ENCODE measurements at places on chromosomes 1 and 21.

DNA sequence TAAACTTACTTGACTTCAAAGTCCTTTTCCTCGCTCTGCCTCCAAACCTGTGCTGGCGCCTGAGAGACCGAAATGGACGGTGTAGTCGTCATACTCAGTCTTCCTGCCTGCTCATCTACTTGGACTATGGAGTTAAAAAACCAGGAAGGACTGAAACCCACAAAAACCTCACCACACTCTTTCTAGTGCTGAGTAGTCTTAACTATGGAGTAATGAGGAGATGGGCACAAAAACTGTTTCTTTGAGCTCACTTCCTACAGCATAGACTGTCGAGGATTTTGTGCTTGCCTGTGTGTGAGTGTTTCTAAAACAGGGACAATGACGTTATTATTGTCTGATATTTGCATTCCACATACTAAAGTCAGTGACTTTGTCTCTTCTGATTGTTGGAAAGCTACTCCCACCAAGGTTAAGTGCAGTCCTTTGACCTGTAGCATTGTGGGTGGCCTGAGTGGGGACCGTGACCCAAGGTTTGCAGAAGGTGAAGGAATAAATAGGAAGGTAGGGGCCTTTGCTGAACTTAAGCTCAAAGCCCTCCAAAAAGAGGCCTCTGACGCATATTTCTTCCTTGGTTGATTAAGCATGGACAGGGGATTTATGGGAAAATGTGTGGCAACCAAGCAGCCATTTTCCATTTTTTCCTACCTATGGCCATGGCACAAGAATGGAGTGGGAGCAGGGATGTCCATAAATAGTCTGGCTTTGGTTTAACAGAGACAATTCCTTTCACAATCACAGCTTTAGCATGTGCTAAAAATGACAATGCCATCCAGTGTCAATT, 109.6 kb downstream of the ZBTB18 start:
- H3K4me3 ChIP-seq: no peak overlapping the region
- no peaks in the 10 kb centered on the region for H3K36me3 ChIP-seq
- H3K4me1 ChIP-seq: no peaks in the 10 kb centered on the region
- H3K27ac ChIP-seq: no peak overlapping the region
- no peak for DNase-seq

GRCh38 chr21:25424634-25425033, 182.6 kb downstream of the MRPL39 start:
- H3K27me3 ChIP-seq: no peaks in the 10 kb centered on the region
- DNase-seq: no peak
- H3K36me3 ChIP-seq: peaks cover 10% of the 10 kb centered on the region
- H3K4me1 ChIP-seq: peaks cover 77% of the 10 kb centered on the region

DNA sequence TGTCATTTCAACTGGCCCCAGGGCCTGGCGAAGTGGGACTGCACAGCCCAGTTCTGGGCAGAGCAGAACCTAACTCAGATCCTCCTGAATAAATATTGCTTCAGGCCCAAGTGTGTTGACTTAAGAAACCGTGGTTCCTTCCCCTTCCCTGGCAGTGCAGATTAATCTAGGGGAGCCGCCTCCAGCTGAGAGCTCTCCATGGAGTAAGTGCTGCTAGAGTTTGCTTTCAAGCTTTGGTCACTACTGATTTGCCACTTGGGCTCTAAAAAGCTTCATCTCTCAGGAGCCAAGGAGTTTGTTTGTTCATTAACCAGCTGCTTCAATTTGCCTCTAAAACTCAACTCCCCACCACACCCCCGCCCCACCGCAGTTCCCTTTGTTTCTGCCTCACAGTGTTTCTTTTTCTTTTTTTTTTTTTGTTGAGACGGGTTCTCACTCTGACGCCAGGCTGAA, 112.1 kb downstream of the DTL start:
- DNase-seq: no peak
- no peak overlapping the region for H3K4me3 ChIP-seq
- H3K36me3 ChIP-seq: peaks cover 4% of the 10 kb centered on the region
- no peak overlapping the region for H3K27ac ChIP-seq

- no peak for DNase-seq
- peak overlapping the region; percentile 55 for H3K27ac ChIP-seq
- peaks cover 40% of the 10 kb centered on the region for H3K4me1 ChIP-seq
These were observed 15.5 kb upstream of the GFI1 start for GRCh38 chr1:92502247-92502646.

GRCh38 chr1:33350611-33351280, 29.8 kb upstream of the A3GALT2 start:
- no peaks in the 10 kb centered on the region for H3K27me3 ChIP-seq
- H3K27ac ChIP-seq: peak overlapping the region; percentile 93
- peaks cover 16% of the 10 kb centered on the region for H3K36me3 ChIP-seq

DNA sequence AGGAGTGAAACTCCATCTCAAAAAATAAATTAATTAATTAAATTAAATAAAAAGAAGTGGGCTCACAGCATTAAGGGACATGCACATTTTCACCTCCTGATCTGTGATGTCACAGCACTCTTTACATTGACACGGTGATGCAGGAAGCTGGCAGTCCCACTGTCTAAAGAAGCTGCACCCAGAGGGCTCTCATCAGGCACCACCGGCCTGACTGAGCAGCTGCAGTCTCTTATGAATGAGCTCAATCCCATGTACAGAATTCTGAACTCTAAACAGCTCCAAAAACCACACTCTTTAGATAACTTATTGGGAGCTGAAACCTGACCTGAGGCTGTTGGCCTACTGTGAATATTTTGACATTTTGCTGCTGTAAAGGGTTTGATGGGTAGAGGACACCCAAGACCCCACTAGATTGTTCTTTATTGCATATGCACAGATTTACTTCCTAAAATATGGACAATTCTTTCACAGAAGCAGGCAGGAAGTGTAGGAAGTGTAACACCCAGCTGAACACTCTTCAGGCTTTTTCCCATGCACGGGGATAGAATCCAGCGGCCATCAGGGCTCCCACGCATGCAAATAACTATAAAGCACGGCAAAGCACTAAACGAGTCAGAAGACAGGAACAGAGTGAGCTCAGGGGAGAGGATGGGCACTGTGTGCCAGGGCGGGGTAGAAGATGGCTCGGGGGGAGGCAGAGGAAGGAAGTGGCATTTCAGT, 46.2 kb downstream of the L1TD1 start:
- H3K27ac ChIP-seq: no peak overlapping the region
- H3K4me3 ChIP-seq: no peak overlapping the region
- H3K4me1 ChIP-seq: no peaks in the 10 kb centered on the region
- no peak for DNase-seq

GRCh38 chr1:24939040-24939674, 9.1 kb upstream of the RUNX3 start:
- H3K27ac ChIP-seq: peak overlapping the region; percentile 19
- H3K4me3 ChIP-seq: no peak overlapping the region
- H3K4me1 ChIP-seq: peaks cover 52% of the 10 kb centered on the region
- H3K36me3 ChIP-seq: peaks cover 69% of the 10 kb centered on the region

DNA sequence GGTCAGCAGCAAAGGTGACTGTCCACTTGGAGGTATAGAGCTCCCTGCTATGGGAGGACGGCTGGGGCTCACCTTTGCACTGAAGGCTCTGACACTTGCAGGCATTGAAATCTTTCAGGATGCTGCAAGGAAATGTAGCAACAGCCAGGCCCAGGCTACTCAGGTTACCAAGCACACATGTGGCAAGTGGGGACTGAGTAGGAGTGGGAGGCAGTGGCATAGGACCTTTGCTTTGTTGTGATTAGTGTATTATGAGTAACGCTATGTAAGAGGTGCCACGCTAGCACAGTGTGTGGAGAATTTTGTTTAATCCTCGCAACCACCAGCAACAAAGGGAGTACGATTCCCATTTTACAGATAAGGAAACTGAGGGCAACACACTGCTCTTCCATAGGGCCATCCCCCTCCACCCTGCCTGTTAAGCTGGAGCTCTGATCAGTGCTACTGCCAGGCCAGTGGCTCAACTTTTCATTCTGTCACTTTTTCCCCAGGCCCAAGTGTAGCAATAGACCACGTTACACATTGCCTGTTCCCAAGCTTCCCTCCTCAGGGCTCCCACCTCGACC, 21.2 kb downstream of the TMEM63A start:
- H3K27me3 ChIP-seq: no peaks in the 10 kb centered on the region
- no peak overlapping the region for H3K27ac ChIP-seq
- H3K4me1 ChIP-seq: peaks cover 21% of the 10 kb centered on the region
- DNase-seq: no peak
- no peak overlapping the region for H3K4me3 ChIP-seq

DNA sequence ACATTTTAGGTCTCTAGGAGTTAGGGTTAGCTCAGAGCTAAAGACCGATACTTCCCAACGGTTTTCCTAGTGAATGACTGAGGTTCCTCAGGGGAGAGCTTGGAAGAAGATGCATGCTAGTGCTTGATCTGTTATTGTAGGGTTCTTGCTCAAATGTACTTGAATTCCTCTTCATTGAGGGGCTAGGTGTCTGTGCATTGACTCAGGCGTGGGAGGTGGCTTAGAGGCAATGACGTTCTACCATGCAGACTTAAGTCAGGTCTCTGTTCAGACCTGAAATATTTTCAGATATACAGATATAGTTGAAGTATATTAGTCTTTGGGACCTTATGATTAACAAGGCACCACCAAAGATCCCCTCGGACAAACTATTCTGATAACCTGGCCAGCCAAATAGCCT, 23.5 kb downstream of the S100A10 start:
- H3K4me3 ChIP-seq: no peak overlapping the region
- no peaks in the 10 kb centered on the region for H3K27me3 ChIP-seq

DNA sequence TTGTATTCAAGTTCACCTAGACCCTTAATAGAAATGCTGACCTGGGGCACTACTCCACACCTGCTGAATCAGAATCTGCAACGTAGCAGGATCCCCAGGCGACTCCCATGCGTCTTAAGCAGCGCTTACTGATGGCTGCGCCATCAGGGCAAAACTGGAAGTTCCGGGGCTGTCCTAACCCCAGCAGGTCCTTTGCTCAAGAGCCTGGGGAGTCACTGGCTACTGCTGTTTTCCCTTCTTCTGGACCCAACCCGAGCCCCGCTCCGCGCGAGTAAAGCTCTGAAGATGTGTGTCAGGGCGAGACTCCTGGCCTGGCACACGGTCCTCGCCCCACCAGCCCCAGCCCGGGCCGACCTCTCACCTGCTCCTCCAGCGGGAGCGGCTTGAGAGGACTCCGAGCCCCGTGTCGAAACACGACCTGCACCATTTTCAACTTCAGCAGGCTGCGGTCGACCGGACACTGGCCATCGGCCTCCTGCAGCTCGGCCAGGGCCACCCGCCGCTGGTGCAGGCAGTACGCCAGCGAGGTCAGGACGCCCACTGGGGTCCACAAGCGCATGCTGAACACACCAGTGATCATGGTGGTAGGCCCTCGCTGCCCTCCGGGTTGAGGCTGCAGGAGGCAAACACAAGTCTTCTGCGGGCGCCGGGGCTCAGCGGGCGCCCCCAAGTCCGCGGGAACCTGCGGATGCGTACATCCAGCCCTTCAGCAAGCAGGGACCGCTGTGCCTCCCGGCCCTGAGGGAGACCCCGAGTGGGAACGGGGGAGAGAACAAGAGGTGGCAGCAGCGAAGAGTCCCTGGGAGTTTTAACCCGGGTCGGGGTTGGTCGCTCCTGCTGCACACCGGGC, 630 bp downstream of the ACP6 start:
- peak overlapping the region; percentile 86 for H3K4me3 ChIP-seq
- DNase-seq: peak; percentile 67
- peaks cover 6% of the 10 kb centered on the region for H3K27me3 ChIP-seq

DNA sequence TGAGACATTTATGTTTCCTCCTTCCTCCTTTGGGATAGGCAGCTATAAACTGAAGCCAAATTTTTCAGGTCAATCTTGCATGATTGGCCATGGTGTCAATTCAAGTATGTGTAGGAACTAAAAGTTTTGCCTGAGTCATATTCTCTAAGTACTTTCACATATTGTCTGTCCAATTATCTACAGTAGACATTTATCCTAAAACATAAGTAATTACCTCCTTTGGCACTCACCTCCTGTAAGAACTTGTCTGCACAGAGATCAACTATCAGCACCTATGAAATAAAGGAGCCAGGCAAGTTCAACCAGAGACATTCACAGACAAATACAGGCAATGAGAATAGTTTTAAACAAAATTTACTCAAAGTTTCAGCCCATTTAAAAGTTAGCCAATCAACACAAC, 14.2 kb upstream of the BCAS2 start:
- H3K27me3 ChIP-seq: peaks cover 7% of the 10 kb centered on the region
- no peak overlapping the region for H3K27ac ChIP-seq
- H3K4me1 ChIP-seq: no peaks in the 10 kb centered on the region

DNA sequence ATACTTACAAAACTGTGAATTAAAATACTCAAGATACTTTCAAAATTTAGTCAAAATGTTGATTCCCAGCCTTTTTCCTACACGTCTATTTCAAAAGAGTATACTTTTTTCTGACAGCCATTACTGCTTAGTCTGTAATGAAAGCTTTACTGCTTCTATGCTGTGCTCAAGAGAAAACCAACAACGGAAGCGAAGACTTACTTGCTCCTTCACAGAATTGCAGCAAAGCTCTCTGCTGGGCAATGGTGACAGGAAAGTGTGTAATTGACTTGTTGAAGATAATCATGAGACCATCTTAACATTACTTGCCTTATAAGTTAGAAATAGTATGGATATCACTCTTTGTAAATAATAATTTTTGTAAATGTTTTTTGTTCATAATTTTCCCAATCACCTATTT, 1.7 kb upstream of the DYNLT5 start:
- peaks cover 33% of the 10 kb centered on the region for H3K27me3 ChIP-seq
- no peaks in the 10 kb centered on the region for H3K36me3 ChIP-seq
- no peak for DNase-seq
- peaks cover 13% of the 10 kb centered on the region for H3K4me1 ChIP-seq

- no peaks in the 10 kb centered on the region for H3K36me3 ChIP-seq
- no peak for DNase-seq
- H3K27ac ChIP-seq: no peak overlapping the region
- H3K27me3 ChIP-seq: peaks cover 4% of the 10 kb centered on the region
These were observed 15.4 kb upstream of the GUCA2B start for GRCh38 chr1:42137766-42138165.

DNA sequence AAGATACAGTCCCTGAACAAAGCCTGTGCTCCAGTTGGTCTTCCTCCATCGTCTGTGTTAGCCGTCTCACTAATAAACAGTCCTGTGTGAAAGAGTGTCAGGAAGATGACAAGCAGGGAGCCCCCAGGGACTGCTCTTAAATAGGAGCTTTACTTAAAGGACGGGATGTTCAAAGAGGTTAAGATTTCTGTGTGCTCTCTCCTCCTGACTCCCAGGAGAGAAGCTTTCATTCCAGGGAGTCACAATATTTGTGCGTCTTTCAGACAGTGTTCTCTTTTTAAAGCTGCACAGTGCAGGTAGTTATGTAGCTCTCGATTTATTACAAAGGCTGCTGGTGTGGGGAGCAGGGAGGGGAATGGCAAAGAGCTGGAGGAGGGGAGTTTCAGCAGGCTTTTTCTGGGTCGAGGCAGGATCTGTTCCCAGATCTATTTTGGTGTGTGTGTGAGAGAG, 43.5 kb downstream of the STYXL2 start:
- H3K27ac ChIP-seq: no peak overlapping the region
- H3K36me3 ChIP-seq: no peaks in the 10 kb centered on the region
- DNase-seq: no peak
- no peak overlapping the region for H3K4me3 ChIP-seq
- no peaks in the 10 kb centered on the region for H3K4me1 ChIP-seq

- no peaks in the 10 kb centered on the region for H3K36me3 ChIP-seq
- peaks cover 35% of the 10 kb centered on the region for H3K27me3 ChIP-seq
These were observed 29.0 kb upstream of the PLA2G2A start for GRCh38 chr1:20008391-20008841.

GRCh38 chr21:34730194-34730593, 61.4 kb downstream of the CLIC6 start:
- H3K4me3 ChIP-seq: no peak overlapping the region
- no peaks in the 10 kb centered on the region for H3K36me3 ChIP-seq
- H3K4me1 ChIP-seq: peaks cover 1% of the 10 kb centered on the region
- no peak overlapping the region for H3K27ac ChIP-seq
- peaks cover 4% of the 10 kb centered on the region for H3K27me3 ChIP-seq
